ENCODE measurements at places on chromosomes 2 and 18.

DNA sequence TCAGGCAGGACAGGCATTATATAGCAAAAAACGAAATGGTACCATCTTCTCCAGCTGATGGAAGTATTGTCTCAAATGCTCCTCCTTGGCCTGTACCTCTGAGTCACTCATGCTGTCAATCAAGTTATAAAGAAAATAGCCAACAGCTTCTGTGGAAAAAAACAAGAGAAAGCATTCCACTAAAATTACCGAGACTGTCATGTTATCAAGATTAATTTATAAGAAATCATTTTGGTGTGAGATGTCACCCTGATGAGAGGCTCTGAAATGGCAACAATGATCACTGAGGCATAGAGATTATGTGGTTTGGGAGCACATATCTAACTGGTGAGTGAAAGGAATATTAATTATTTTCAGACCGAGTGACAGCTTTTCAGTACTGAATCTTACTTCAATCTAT, 47.4 kb downstream of the LRPPRC start:
- DNase-seq = no peak

- no peak for DNase-seq
Measured at GRCh38 chr2:180621941-180622918, 358.2 kb upstream of the UBE2E3 start.

DNA sequence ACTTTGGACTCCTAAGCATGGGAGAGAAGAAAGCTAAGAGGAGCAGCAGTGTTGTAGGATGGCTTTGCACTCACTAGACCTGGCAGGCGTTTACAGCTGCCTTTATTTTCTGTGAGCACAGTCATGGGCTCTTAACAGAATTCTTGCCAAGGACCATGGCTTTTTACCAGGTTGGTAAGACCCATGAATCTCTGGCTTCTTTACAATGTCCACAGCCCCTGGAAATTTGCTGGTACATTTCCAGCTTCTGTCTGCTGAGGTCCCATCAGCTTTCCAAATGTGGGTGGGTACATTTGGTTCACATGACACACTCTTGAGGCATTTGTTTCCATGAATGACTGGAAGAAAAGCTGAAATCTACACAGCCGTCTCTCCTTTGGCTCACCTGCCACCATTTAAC, 162.7 kb downstream of the PPP1R1C start:
- no peak for DNase-seq

DNA sequence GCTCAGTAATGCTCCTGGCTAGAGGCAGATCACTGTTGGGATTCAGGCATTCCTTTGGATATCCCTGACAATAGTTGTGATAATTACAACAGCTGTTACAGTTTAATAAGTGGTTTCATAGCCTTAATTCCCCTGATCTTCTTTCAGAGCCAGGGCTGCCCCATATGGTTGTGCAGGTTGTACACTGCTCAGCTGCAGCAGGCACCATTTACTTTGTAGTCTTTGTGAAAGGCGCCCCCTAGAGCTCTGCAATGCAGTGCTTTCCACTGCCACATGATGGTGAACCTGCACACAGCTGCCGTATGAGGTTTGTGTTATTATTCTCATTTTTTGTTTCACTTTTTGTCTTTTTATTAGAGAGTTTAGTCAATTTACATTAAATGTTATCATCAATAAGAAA, 239.1 kb downstream of the KCNS3 start:
- no peak for DNase-seq

- DNase-seq = no peak
Measured at GRCh38 chr18:2978661-2979106, 34.3 kb downstream of the LPIN2 start.

DNA sequence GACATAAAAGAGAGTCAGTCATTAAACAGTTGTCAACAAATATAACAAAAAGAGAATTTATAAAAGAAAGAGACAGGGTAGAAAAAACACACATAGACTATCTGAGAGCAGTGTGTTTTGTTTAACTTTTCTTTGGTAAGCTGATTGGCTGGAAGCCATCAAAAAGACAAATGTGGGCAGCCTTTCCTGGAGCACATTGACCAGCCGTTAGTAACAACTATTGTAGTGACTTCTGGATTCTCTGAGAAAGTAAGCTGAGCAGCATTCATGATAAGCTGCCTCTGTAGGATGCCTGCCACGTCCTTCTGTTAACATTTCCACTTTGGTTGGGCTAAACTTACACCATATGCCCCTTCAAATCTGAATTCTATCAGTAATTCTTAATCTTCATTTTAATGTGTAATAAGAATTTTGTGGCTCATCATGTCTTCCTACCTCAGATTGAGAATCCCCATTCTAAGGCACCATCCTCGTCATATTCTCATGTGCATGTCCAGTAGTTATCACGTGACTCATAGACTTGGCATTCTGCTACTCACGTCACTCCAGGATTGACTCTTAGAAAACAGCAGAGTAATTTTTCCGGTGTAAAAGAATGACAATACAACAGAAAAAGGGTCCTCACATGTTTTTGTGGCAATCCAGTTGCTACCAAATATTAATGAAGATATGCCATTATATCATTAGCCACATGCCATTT, 43.4 kb upstream of the DNAJC10 start:
- DNase-seq = no peak

- no peak for DNase-seq
Measured at GRCh38 chr18:35464831-35465279, 32.9 kb downstream of the INO80C start.

DNA sequence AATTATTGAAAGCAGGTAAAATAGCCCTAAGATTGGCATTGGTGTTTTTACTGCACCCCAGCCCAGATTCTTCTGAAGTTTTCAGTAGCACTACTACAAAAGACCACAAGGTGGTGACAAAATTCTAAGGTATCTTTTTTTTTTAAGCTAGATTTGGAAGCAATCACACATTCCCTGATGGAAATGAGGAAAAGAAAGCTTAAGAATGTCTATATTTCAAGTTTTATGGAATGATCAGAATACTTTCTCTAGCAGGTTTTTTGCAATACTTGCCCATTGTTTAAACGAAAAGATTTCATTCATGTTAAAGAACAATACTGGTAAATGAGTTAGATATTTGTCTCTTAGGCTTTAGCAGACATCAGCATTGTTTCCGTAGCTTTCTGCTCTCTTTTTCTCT, 32.1 kb upstream of the ZNF638 start:
- peak; percentile 20 for DNase-seq

- no peak for DNase-seq
Measured at GRCh38 chr18:48959921-48960920, 9.5 kb upstream of the SMAD7 start.

- no peak for DNase-seq
Measured at GRCh38 chr18:34624551-34624950, 85.5 kb upstream of the DTNA start.

- DNase-seq = no peak
Measured at GRCh38 chr2:212773808-212774339, 235.3 kb upstream of the ERBB4 start.

GRCh38 chr2:231029563-231029962, 7.8 kb upstream of the C2orf72 start:
- no peak for DNase-seq

GRCh38 chr2:55155764-55156281, 76.3 kb downstream of the CLHC1 start:
- no peak for DNase-seq

DNA sequence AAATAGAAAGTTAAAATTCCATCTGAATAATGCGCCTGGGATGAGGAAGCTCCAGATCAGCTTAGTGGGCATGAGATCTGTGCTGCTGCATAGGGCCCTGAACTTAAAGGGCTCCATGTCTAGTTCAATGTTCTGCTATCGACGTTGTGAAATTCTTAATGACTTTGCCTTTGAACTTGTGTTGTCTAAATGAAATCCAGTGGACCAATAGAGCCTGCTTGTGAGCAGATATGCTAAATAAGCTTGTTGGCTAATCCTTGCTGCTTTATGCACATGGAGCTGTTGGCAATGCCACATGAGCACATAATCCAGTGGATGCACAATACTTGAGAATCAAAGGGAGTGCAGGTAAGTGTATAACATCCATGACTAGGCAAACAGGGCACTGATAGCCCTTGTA, 228.6 kb downstream of the TNS1 start:
- no peak for DNase-seq

DNA sequence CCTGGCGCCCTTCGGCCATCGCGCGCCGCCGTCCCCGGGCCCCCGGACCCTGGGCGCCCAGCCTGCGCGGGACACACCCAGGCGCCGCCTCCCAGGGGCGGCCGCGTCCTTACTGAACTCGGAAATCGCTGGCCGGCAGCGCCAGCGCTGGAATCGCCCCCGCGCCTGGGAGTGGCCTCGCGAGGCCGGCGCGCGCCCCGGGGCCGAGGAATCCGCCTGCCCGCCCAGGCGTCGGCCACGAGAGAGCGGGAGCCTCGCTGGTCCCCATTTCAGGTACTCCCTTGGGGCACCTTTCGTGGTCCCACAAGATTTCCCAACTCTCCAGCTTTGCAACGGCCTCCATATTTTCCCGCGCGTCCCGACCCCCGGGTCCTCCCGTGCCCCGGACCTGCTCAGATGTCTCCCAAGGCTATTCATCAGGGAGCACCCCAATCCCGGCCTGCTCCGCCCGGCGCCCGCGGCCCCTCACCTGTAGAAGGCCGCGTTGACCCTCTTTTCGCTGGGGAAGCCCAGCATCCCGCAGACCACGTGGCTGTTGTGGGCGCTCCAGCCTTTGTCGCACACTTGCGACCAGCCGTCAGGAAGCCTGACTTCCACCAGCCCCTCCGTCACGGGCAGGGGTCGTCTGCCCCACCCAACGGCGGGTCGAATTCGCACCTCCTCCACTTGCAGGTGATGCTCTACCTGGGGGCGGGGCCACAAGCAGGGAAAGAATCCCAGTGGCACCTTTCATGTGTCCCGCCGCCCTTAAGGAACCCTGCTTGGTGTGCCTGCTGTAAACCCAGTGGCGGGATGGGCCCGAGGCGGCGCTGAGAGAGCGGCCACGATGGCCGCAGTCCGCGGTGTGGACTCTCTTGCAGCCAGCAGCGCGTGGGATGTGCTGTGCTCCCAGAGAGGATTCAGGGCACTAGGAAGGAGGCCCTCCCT, 4.6 kb downstream of the LOXL3 start:
- DNase-seq = peak; percentile 49

DNA sequence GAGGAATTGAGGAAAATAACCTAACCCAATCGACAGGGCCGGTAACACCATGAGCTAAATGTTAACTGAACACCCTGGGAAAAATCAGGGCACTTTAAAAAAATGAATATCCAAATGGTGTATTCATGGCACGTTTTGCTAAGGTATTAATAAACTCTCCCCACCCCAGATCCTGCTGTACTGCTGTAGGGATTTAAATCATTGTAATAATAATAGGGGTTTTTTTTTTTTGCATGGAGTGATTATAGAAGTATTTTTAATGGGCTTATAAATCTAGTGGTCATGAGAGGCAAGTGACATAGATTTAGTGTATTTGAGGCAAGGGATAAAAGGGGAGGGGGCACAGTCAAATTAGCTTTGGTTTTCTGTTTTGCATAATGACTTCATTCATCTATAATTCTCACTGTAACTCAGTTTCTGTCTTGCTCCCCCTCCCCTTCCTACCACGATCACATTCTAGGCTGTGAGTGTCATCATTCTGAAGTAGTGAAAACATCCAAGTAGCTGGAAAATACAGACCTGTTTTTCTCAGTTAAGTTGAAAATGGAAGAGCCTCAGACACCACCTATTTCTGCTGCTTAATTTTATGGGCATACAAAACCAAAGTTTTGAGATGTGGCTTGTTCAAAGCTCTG, 18.2 kb upstream of the MGAT5 start:
- no peak for DNase-seq

GRCh38 chr2:156589381-156590079, 153.4 kb downstream of the GPD2 start:
- no peak for DNase-seq

DNA sequence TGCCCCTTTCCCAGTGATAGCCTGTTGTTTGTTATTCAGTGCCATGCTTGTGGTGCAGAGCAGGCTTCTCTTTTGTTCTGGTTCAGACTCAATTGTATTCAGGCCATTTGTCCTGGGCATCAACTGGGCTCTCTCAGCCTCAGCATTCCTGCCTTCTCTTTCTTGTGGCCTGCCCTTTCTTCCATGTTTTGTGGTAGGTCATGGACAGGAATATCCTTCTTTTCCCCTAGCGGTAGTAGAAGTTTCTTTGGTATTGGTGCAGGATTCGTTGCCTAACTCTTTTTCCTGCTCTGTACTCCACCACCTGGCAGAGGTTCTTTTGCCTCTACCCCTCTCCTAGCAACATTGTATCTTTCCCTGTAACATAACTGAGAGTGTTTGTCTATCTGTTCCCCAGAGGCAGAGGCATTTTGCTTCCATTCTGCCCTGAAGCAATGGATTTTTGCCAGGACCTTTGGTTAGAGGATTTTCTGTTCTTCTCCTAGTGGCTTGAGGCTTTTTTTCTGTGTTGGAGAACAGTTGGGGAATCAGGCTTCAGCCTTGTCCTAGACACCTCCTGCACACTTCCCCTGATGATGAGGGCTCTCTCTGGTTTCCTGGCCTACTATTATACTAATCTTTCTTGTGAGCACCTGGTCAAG, 68.5 kb downstream of the NCOA1 start:
- DNase-seq = no peak

- no peak for DNase-seq
Measured at GRCh38 chr18:67308819-67309218, 207.7 kb downstream of the DSEL start.

DNA sequence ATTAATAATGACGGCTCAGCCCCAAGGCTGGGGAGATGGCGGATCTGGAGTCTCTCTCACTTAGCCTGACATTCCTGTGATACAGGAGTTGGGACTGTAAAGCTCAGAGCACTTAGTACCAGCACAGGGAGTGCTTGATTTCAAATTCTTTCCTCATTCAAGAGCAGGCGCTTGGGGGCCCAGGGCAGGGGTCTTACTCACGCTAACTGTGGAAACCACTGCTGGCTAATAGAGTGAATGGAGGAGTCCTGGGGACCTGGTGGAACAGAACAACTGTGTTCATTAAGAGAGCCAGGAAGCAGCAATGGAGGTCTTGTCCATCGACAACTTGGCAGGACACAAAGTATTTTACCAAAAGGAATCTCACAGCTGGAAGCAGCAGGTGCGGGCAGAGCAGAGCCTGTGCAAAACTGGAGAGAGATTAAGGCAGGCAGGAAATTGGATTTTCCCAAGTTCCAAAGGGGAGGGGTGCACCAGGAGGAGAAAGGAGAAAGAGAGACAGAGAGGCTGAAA, 358.9 kb downstream of the TNS1 start:
- DNase-seq = no peak

GRCh38 chr18:63869374-63869773, 18.1 kb upstream of the SERPINB2 start:
- no peak for DNase-seq

- no peak for DNase-seq
Measured at GRCh38 chr2:177253704-177254103, 10.8 kb downstream of the NFE2L2 start.
